ENCODE measurements at places on chromosomes 1 and 21. TPM values are rescaled to one million over a fixed set of nuclear protein-coding genes. Genes with fewer than 3 reads are reported as not detected.

- no peak for DNase-seq
Observed at GRCh38 chr1:184388319-184388889, 1.6 kb downstream of the C1orf21 start.

Gene CLDN17
- total RNA-seq: not detected

GRCh38 chr1:33140153-33141149 is 41.4 kb downstream of the TRIM62 start:
- no peak for DNase-seq

Gene DNAI4
- 8.4 TPM for total RNA-seq

Gene MAGI3
- 5.8 TPM for total RNA-seq

Gene F13B
- total RNA-seq: not detected

Gene PLEKHA6
- total RNA-seq: 21.6 TPM

GRCh38 chr1:4261327-4261726 is 361.3 kb upstream of the C1orf174 start:
- DNase-seq: no peak

DNA sequence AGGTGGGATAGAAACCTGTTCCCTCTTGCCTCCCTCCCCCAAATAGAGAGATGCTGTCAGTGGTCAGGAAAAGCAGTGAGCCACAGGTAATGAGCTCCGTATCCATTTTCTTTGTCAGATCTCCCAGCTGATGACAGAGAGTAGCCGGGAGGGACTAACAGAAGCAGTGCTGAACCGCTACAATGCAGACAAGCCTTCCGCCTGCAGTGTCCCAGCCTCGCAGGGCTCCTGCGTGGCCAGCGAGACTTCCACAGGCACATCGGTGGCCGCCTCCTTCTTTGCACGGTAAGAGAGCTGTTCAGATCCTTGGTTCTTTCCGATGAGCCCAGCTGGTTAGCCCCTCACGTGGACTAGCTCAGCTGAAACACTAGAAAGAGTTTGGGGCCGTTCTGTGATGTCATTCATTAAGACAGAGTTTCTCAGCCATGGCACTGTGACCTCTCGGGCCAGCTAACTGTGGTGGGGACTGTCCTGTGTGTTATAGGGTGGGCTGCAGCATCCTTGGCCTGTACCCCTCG is 264.7 kb downstream of the KIF26B start:
- DNase-seq: no peak

DNA sequence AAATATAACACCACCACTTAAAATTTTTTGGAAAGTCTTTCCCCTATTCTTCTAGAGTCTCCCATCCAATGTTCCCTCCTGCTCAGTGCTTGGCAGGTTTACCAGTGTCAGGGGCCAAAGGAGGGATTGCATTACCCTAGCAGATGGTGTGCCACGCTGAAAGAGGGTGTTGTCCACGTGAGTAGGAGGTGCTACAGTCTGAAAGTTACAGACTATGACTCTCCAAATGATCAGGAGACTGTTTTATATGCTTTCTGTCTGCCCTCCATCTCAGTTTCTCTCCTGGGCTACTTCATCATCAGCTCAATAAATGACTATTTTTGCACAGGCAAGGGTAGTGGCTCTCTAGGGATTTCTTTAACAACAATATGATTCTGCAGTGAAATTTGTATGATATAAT is 31.3 kb upstream of the ANGPTL7 start:
- DNase-seq: peak; percentile 50

DNA sequence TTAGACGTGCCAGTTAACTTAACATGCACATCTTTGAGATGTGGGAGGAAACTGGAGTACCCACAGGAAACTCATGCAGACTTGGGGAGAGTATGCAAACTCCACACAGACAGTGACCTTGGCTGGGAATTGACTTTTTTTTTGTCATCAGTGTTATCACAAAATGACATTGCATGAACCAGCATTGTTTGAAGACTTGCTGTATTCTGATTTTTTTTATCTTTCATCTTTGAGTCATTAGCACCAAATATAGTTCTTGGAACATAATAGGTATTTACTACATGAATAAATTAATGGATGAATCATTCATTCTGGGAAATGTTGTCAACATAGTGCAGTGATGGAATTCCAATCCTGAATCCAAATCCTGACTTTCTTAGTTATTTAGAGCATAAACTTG is 77.0 kb downstream of the ATF6 start:
- DNase-seq: no peak

- no peak for DNase-seq
Observed at GRCh38 chr1:101116006-101116405, 90.4 kb upstream of the DPH5 start.

GRCh38 chr1:25743164-25744139 is 56.5 kb upstream of the SELENON start:
- DNase-seq: peak; percentile 96

- no peak for DNase-seq
Observed at GRCh38 chr1:53606651-53607051, 132.3 kb downstream of the GLIS1 start.

Gene LPAR3
- total RNA-seq: 20.4 TPM

DNA sequence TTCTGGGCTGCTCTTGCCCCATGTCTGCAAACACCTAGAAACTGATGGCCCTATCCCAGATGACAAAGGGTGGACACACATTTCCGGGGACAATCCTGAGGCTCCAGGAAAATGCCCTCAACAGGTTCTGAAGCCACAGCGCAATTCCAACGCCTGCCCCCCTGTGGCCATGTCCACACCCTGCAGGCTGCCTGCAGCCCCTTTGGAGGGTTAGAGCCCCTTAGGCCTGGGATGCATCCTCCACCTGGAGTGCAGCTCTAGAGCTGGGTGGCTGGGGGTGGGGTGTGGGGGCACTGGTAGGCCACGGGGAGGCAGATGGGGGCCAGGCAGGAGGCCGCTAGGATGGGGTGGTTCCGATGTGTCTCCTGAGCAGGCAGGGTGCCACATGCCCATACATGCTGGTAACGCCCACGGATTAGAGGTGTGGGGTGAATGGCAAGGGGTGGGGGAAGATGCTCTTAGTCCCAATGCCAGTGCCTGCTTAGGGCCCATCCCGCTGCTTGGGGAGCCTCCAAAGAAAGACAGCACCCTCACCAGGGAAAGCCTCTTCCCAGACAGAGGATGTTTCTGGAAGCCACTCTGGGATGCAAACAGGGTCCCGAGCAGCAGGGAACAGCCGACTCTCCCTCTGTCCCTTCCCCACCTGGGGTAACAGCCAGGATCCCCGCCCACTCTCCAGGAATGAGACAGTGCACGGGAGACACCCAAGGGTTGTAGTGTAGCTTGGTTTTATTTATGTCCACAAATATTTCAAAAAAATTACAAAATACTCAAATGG is 34.0 kb downstream of the SLC45A1 start:
- peak; percentile 46 for DNase-seq

DNA sequence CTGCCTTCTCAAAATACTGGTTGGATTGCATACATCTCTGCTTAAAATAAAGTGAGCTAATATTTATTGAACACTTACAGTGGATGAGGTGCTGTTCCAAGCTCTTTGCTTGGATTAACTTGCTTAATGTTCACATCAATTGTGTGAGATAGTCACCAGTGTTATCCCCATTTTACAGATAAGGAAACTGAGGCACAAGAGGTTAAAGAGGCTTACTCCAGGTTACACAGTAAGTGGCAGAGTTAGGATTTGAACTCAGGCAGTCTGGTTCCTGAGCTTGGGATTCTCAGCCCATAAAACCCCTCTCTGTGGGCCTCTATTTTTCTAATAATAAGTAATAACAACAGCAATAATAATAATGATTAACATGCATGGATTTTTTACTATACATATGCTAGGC is 13.6 kb upstream of the FAAH start:
- no peak for DNase-seq

Gene PPM1J
- total RNA-seq: 7.2 TPM

Gene TNFRSF8
- total RNA-seq: 1.2 TPM

Gene OR14K1
- not detected for total RNA-seq

DNA sequence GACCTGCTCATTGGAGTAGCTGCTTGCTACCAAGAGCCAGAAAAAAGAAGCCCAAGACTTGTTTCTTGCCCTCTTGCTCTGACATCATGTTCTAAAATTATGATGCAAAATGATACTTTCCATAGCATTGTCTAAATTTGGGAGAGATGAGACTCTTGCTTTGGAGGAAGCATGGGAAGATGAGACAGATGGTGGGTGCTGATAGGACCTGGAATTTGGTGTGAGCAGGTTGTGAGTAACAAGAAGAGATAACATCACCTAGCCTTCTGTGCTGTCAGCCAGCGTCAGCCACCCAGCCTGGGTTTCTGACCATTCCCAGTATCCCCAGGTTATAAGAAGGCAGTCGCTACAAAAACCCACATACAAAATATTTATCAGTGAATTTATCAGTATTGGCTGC is 67.1 kb upstream of the GCLM start:
- DNase-seq: no peak

- DNase-seq: no peak
Observed at GRCh38 chr1:153417136-153417888, 992 bp downstream of the S100A7A start.

GRCh38 chr1:200525090-200525987 is 95.2 kb downstream of the KIF14 start:
- DNase-seq: no peak

DNA sequence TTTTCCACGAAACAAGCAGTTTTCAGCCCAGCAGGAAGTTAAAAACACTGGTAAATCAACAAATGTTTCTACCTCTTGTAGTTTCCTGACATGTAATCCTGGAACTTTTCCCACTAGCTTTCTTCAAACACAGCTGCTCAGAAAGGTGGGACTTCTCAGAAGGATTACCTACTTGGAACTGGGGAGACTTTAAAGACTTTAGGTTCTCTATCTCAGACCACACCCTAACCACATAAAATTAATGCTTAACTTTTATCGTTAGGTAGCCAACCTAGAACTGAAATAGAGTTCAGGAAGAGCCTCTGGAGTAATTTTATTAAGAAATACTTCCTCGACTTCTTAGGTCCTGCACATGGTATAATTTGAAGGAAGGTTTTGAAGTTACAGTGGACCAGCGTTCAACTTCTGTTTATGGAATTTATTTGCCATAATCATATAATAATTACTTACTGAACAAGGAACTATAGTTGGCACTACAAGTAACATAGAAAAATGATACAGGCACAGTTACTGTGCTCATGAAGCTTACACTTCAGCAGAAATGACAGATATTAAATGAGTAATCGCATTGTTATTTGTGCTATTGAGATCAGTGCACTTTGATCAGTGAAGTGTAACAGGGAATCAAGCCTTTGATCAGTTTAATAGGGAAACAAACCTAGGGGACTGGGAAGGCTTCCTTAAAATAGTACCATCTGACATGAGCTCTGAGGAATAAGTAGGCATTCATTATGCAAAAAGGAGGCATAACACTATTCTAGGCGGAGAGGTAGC is at the start of gene BCL2L15:
Gene BCL2L15 (minus strand): TSS at position 180 of the 774 bp plus-strand sequence. CDS start 206 bp downstream, outside the sequence.
- no peak for DNase-seq

DNA sequence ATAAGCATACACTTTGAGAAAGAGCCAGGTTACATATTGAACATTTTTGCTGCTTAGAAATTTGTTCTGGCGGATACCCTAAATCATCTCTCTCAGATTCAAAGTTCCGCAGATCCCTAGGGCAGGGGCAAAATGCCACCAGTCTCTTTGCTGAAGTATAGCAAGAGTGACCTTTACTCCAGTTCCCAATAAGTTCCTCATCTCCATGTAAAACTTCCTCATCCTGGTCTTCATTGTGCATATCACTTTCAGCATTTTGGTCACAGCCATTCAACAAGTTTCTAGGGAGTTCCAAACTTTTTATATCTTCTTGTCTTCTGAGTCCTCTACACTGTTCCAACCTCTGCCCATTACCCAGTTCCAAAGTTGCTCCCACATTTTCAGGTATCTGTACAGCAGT is 23.3 kb upstream of the LYPD8 start:
- DNase-seq: no peak

Gene HSPB7
- 3,996 TPM for total RNA-seq

- no peak for DNase-seq
Observed at GRCh38 chr21:16983420-16983819, 529.4 kb upstream of the CXADR start.

- no peak for DNase-seq
Observed at GRCh38 chr1:30668024-30668423, 55.4 kb downstream of the MATN1 start.

GRCh38 chr1:74395571-74395970 is 116.8 kb downstream of the LRRC53 start:
- no peak for DNase-seq

Data from left ventricle myocardium superior (tissue), 1 donor.